Activated CD8-positive, alpha-beta memory T cell treated with anti-CD3 and anti-CD28 coated beads, Interleukin-2, amount 10 ng/mL, durations not matched to agents 7 days and 5 days (primary cell): ENCODE measurements at places on chromosomes 6 and 20. TPM values are rescaled to one million over a fixed set of nuclear protein-coding genes. Genes with fewer than 3 reads are reported as not detected.

DNA sequence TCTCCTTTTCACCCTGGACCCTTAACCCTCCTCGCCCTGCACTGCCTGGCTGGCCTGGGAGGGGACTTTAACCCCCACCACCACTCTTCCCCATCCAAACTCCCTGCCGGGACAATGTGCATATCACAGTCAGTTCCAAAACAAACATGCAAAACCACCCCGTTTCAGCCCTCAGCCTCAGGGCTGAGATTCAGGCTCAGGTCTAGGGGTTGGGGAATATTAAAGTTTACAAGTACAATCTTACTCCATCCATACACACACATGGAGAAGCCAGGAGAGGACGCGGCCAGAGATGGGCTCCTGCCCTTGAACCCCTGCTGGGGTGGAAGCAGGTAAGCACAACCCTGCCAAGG lies 534 bp downstream of the KIAA1755 start:
- H3K27me3 ChIP-seq, result peaks cover 59% of the 10 kb centered on the region
- H3K36me3 ChIP-seq, result no peaks in the 10 kb centered on the region
- H3K4me3 ChIP-seq, result no peak overlapping the region
- no peak overlapping the region for H3K27ac ChIP-seq
- H3K4me1 ChIP-seq, result no peaks in the 10 kb centered on the region
- DNase-seq, result no peak

GRCh38 chr6:32074996-32075532 lies 34.1 kb downstream of the TNXB start:
- no peak overlapping the region for H3K27ac ChIP-seq
- H3K27me3 ChIP-seq, result peaks cover 5% of the 10 kb centered on the region
- H3K4me3 ChIP-seq, result no peak overlapping the region
- H3K36me3 ChIP-seq, result no peaks in the 10 kb centered on the region
- no peaks in the 10 kb centered on the region for H3K4me1 ChIP-seq
- DNase-seq, result no peak

DNA sequence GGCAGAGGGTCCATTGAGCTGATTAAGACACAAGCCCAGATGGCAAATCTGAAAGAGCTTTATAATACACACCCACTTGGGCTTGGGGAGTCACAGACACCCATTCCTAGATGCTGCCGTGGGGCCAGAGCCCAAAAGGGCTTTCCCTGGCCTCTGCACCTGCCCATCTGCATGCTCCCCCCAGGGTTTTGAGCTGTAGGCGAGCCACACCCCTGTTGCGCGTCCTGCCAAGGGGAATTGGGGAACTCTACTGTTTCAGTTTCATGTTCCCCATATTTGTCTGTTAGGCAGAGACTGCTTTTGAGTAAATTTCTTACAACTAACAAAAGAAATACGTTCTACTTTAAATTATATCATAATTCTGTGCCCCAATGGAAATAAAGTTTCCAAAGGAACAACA lies 52.9 kb upstream of the FNDC1 start:
- H3K4me1 ChIP-seq, result peaks cover 7% of the 10 kb centered on the region
- H3K4me3 ChIP-seq, result no peak overlapping the region
- peaks cover 3% of the 10 kb centered on the region for H3K27me3 ChIP-seq
- H3K27ac ChIP-seq, result no peak overlapping the region
- no peak for DNase-seq

GRCh38 chr20:10951216-10951615 lies 277.4 kb upstream of the JAG1 start:
- DNase-seq, result no peak
- H3K27ac ChIP-seq, result no peak overlapping the region
- no peaks in the 10 kb centered on the region for H3K27me3 ChIP-seq
- H3K36me3 ChIP-seq, result no peaks in the 10 kb centered on the region
- H3K4me1 ChIP-seq, result no peaks in the 10 kb centered on the region
- H3K4me3 ChIP-seq, result no peak overlapping the region

GRCh38 chr6:151413372-151414145 lies 22.2 kb upstream of the ZBTB2 start:
- no peaks in the 10 kb centered on the region for H3K27me3 ChIP-seq
- peaks cover 67% of the 10 kb centered on the region for H3K36me3 ChIP-seq
- peaks cover 8% of the 10 kb centered on the region for H3K4me1 ChIP-seq
- no peak overlapping the region for H3K4me3 ChIP-seq
- peak overlapping the region; percentile 1 for H3K27ac ChIP-seq

DNA sequence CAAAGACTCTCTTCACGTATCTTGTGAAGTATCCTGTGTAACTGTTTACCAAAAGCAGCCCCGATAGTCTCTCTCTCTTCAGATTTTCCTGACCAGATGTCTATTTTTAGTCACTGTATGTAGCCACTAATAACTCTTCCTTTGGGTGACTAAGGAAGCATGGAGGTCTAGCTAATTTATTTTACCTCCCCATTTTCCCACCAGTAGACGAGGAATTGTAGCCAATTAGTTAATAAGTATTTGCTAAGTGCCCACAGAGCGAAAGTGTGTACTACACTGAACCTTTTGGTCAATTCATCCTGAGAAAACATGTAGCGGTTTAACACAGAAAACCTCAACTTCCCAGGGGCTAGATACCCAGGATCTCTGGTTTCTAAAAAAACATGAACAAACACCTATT lies 180.6 kb downstream of the TBX18 start:
- H3K4me3 ChIP-seq, result no peak overlapping the region
- H3K27me3 ChIP-seq, result no peaks in the 10 kb centered on the region
- no peak overlapping the region for H3K27ac ChIP-seq

- H3K27ac ChIP-seq, result no peak overlapping the region
- H3K27me3 ChIP-seq, result no peaks in the 10 kb centered on the region
- no peaks in the 10 kb centered on the region for H3K36me3 ChIP-seq
Measured at GRCh38 chr6:80304014-80304413, 197.5 kb downstream of the BCKDHB start.

GRCh38 chr6:47277702-47278101 lies 32.0 kb downstream of the TNFRSF21 start:
- H3K27me3 ChIP-seq, result no peaks in the 10 kb centered on the region
- H3K36me3 ChIP-seq, result no peaks in the 10 kb centered on the region
- no peaks in the 10 kb centered on the region for H3K4me1 ChIP-seq

- no peak overlapping the region for H3K27ac ChIP-seq
- H3K4me1 ChIP-seq, result no peaks in the 10 kb centered on the region
- no peaks in the 10 kb centered on the region for H3K36me3 ChIP-seq
- no peak overlapping the region for H3K4me3 ChIP-seq
Measured at GRCh38 chr20:23249541-23249940, 101.0 kb upstream of the NXT1 start.

GRCh38 chr6:13517116-13517515 lies 29.7 kb upstream of the GFOD1 start:
- H3K27me3 ChIP-seq, result peaks cover 18% of the 10 kb centered on the region
- no peak overlapping the region for H3K4me3 ChIP-seq
- no peak for DNase-seq
- H3K27ac ChIP-seq, result no peak overlapping the region
- H3K36me3 ChIP-seq, result no peaks in the 10 kb centered on the region

GRCh38 chr20:51542033-51542570 lies 417 bp downstream of the NFATC2 start:
- peaks cover 45% of the 10 kb centered on the region for H3K4me1 ChIP-seq
- DNase-seq, result peak; percentile 77
- H3K4me3 ChIP-seq, result peak overlapping the region; percentile 97

GRCh38 chr20:43979576-43980105 lies 65.0 kb downstream of the TOX2 start:
- peaks cover 11% of the 10 kb centered on the region for H3K4me1 ChIP-seq
- H3K27me3 ChIP-seq, result peaks cover 46% of the 10 kb centered on the region
- H3K4me3 ChIP-seq, result no peak overlapping the region
- H3K27ac ChIP-seq, result no peak overlapping the region
- peaks cover 2% of the 10 kb centered on the region for H3K36me3 ChIP-seq

- no peaks in the 10 kb centered on the region for H3K4me1 ChIP-seq
- no peak for DNase-seq
- no peak overlapping the region for H3K27ac ChIP-seq
- no peak overlapping the region for H3K4me3 ChIP-seq
- no peaks in the 10 kb centered on the region for H3K36me3 ChIP-seq
- no peaks in the 10 kb centered on the region for H3K27me3 ChIP-seq
Measured at GRCh38 chr6:22238861-22239260, 58.0 kb downstream of the PRL start.

DNA sequence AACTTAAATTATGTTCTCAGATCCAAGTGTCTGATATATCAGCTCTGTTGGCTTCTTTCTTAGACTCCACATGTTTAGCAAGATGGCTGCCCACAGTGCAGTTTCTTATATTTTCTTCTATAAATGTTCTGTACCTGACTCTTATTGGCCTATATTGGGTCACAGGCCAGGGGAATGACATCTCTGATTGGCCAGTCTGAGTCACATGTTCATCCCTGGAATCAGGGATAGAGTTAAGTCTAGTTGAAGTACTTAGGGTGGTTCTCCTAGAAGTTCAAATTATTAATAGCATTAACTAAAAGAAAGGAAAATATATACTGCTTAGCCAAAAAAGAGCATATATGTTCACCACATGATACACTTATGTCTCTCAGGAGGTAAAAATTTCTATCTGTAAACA lies 105.3 kb upstream of the SLC22A16 start:
- H3K4me1 ChIP-seq, result no peaks in the 10 kb centered on the region
- no peaks in the 10 kb centered on the region for H3K27me3 ChIP-seq
- no peak overlapping the region for H3K4me3 ChIP-seq
- DNase-seq, result no peak
- H3K27ac ChIP-seq, result no peak overlapping the region
- H3K36me3 ChIP-seq, result peaks cover 5% of the 10 kb centered on the region

GRCh38 chr6:124881898-124882578 lies 80.2 kb upstream of the RNF217 start:
- no peaks in the 10 kb centered on the region for H3K36me3 ChIP-seq
- peaks cover 3% of the 10 kb centered on the region for H3K27me3 ChIP-seq
- H3K27ac ChIP-seq, result no peak overlapping the region
- DNase-seq, result no peak
- no peak overlapping the region for H3K4me3 ChIP-seq

DNA sequence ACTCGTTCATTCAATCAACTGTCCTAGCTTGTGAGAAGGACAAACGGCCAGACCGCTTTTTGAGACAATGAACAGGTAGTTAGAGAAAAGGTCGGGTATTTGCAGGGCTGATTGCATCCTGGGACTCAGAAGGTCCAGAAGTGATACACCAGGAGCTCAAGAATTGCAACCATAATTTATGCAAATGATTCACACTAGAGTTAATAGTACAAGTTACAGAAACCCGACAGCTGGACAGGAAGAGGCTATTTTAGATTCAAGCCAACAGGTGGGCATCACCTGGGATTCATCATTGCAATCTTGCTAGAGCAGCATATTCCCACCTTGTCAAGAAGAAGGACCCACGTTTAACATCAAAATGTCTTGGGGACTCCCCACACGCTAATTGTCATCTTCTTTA lies 83.5 kb downstream of the TNFAIP3 start:
- H3K27ac ChIP-seq, result no peak overlapping the region
- no peak overlapping the region for H3K4me3 ChIP-seq
- no peaks in the 10 kb centered on the region for H3K27me3 ChIP-seq
- no peaks in the 10 kb centered on the region for H3K36me3 ChIP-seq

GRCh38 chr6:75620381-75621304 lies 19.0 kb downstream of the SENP6 start:
- peaks cover 43% of the 10 kb centered on the region for H3K4me1 ChIP-seq
- peak overlapping the region; percentile 1 for H3K4me3 ChIP-seq
- no peaks in the 10 kb centered on the region for H3K27me3 ChIP-seq

DNA sequence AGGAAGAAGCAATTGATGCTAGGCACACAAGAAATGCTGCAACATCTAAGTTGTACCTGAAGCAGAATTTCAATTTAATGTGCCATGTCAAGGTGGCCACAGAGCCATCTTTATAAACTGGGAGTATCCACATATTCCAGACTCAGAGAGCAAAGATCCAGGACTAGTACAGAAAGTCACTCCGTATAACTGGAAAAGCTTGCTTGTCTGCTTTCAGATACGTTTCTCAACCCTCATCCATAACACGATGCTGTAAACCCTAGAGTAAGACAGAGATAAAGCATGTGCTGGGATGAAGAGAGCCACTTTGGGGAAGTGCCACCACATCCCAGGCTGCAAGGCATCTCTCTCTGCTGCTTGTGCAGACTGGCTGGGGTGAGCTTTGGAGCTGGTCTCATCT lies 134.7 kb downstream of the PACRG start:
- H3K4me3 ChIP-seq, result no peak overlapping the region
- no peak overlapping the region for H3K27ac ChIP-seq
- no peak for DNase-seq
- H3K4me1 ChIP-seq, result no peaks in the 10 kb centered on the region
- H3K36me3 ChIP-seq, result no peaks in the 10 kb centered on the region
- no peaks in the 10 kb centered on the region for H3K27me3 ChIP-seq

DNA sequence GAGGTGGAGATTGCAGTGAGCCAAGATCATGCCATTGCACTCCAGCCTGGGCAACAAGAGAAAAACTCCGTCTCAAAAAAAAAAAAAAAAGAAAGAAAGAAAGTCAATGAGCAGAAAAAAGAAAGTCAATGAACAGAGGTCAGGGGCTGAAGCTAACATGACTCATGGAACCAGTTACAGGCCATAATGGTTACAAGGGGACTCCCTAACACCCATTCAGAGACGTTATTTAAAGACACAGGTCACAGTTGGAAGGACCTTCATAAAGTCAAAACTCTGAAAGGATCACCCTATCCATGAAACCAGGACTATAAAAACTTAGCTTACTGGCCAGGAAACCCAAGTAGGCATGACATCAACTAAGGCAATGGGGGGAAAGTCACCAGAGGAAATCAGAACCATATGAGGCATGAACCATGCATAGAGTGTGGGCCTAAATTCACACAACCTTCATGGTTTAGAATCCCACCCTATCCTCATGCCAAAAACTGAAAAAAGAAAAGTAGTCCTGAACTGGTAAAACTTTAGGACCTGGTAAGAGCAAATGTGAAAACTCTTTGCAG lies 18.2 kb downstream of the FBXL4 start:
- DNase-seq, result no peak
- H3K36me3 ChIP-seq, result peaks cover 32% of the 10 kb centered on the region
- no peaks in the 10 kb centered on the region for H3K4me1 ChIP-seq
- H3K27ac ChIP-seq, result no peak overlapping the region

GRCh38 chr20:51696304-51697071 lies 71.7 kb downstream of the ATP9A start:
- no peaks in the 10 kb centered on the region for H3K36me3 ChIP-seq
- H3K27ac ChIP-seq, result no peak overlapping the region
- H3K27me3 ChIP-seq, result peaks cover 36% of the 10 kb centered on the region
- H3K4me1 ChIP-seq, result peaks cover 8% of the 10 kb centered on the region

GRCh38 chr6:151721671-151722070 lies 85.8 kb upstream of the ESR1 start:
- peaks cover 13% of the 10 kb centered on the region for H3K27me3 ChIP-seq
- peaks cover 3% of the 10 kb centered on the region for H3K4me1 ChIP-seq
- H3K4me3 ChIP-seq, result no peak overlapping the region
- H3K27ac ChIP-seq, result no peak overlapping the region
- no peak for DNase-seq

The ACTR5 gene
- 10.6 TPM for total RNA-seq

The TREM2 gene
- total RNA-seq, result not detected

The PROKR2 gene
- not detected for total RNA-seq

The TAAR8 gene
- total RNA-seq, result not detected

The CRISP2 gene
- not detected for total RNA-seq

The HDGFL1 gene
- total RNA-seq, result not detected

The GSTA3 gene
- not detected for total RNA-seq

The FHL5 gene
- total RNA-seq, result not detected

The PLA2G7 gene
- not detected for total RNA-seq

The CST2 gene
- total RNA-seq, result not detected

The HTR1E gene
- total RNA-seq, result not detected

The EEF1A2 gene
- total RNA-seq, result not detected

The IL17A gene
- not detected for total RNA-seq

The RAMACL gene
- 0.14 TPM for total RNA-seq

The COL11A2 gene
- 0.77 TPM for total RNA-seq

The PDE7B gene
- 3.5 TPM for total RNA-seq

The SLC52A3 gene
- not detected for total RNA-seq

The CCM2L gene
- not detected for total RNA-seq

The TMEM217 gene
- total RNA-seq, result 2.7 TPM

The LST1 gene
- total RNA-seq, result 109 TPM

The RGS19 gene
- total RNA-seq, result 84.5 TPM

The HCRTR2 gene
- total RNA-seq, result not detected

The ZC2HC1B gene
- total RNA-seq, result not detected

The MYT1 gene
- total RNA-seq, result not detected

The ATF6B gene
- 119 TPM for total RNA-seq

The PNLDC1 gene
- total RNA-seq, result 1.4 TPM

The BTN1A1 gene
- not detected for total RNA-seq
